ENCODE measurements at places on chromosomes 5 and 9.

DNA sequence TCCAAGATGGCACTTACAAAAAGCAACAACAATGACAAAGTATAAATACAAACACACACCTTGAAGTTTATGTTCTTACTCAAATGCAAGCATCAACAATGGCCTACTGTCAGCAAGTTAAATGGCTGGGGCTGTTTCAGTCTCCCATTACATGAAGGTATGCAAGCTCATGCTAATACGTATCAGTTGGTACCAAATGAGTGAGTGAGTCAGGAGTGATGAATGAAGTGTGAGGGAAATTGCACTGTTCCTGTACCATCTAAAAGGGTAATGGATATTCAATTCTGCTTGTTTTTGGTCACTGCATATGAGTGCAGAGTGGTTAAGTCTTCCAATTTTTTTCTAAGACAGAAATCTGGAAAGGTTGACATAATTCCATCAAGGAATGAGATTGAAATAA, 964.9 kb downstream of the MAT2B start:
- DNase-seq: no peak

- DNase-seq: no peak
Observed at GRCh38 chr5:110873773-110874437, 135.1 kb downstream of the SLC25A46 start.

DNA sequence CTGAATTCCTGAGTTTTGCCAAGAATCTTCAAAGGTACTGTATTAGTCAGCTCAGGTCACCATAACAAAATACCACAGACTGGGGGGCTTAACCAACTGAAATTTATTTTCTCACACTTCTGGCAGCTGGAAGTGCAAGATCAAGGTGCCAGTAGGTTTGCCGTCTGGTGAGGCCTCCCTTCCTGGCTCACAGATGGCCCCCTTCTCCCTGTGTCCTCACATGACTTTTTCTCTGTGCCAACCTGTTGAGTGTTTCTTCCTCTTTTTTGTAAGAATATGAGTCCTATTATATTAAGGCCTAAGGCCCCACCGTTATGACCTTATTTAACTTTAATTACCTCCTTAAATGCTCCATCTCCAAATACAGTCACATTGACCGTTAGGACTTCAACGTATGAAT, 156.1 kb upstream of the KIF2A start:
- DNase-seq: no peak

DNA sequence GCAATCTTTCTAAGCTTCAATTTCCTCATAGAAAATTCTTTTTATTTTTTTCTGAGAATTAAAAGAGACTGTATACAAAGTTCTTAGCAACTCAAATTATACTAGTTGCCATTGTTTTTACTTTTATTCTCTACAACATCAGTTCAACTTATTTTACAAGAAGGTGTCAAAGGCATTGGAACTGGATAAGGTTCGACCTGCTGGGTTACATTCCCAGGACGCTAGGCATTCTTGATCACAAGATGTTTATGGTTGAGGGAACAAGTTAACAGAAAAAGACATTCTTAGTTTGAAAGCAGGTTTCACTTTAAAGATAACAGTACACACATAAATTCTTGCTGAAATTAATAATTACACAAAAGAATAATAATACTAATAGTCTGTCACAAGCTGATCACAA, 163.5 kb upstream of the SNX2 start:
- no peak for DNase-seq

Data from breast epithelium (tissue), 4 donors.